Stimulated activated CD4-positive, alpha-beta T cell treated with anti-CD3 and anti-CD28 coated beads, Interleukin-4, amount 100 ng/mL, for 48 hours (primary cell): ENCODE measurements at places on chromosomes 7 and 10.

- no peak for DNase-seq
Measured at GRCh38 chr7:158107806-158108205, 479.8 kb downstream of the PTPRN2 start.

- no peak for DNase-seq
Measured at GRCh38 chr7:48365010-48365409, 193.8 kb downstream of the ABCA13 start.

DNA sequence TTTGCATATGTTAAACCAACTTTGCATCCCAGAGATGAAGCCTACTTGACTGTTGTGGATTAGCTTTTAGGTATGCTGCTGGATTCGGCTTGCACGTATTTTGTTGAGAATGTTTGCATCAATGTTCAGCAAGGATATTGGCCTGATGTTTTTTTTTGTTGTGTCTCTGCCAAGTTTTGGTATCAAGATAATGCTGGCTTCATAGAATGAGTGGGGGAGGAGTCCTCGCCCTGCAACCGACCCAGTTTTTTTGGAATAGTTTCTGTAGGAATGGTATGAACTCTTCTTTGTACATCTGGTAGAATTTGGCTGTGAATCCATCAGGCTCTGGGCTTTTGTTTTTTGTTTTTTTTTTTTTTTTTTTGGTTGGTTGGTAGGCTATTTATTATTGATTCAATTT lies 147.9 kb downstream of the AHR start:
- DNase-seq, result no peak

DNA sequence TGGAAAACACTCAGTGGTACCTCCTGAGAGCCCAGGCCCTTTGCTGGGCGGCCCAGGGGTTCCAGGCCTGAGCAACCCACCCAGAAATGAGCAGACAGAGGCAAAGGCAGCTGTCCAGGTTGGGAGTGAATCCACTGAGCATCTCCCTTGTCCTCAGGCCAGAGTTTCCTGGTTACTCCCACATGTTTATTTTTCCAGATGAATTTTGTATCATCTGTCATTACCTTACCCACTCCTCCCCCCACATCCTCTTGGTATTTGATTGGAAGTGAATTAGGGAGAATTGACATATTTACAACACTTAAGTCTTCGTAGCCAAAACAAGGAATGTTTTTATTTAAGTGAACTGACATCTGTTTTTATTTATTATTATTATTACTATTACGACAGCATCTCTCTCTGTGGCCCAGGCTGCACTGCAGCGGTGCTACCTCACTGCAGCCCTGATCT lies 13.2 kb upstream of the LMBR1 start:
- no peak for DNase-seq

DNA sequence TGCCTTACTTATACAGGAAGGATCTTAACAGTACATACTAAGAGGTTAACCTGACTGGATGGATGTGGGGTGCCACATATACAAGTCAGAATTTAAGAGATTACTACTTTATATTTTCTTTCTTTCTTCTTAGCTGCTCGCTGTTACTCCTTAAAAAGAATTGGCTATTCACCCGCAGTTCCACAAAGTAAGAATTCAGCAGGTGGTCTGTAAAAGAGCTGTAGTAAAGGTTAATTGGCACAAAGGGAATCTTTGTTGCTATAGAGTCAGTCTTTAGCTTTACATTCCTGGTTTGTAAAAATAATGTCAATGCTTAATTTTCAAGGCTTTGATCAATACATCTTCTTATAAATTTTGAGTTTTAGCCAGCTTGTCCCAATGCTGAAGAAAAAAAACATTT lies 43.2 kb downstream of the RALA start:
- DNase-seq, result no peak

- no peak for DNase-seq
Measured at GRCh38 chr7:106515321-106515720, 145.6 kb downstream of the CCDC71L start.

DNA sequence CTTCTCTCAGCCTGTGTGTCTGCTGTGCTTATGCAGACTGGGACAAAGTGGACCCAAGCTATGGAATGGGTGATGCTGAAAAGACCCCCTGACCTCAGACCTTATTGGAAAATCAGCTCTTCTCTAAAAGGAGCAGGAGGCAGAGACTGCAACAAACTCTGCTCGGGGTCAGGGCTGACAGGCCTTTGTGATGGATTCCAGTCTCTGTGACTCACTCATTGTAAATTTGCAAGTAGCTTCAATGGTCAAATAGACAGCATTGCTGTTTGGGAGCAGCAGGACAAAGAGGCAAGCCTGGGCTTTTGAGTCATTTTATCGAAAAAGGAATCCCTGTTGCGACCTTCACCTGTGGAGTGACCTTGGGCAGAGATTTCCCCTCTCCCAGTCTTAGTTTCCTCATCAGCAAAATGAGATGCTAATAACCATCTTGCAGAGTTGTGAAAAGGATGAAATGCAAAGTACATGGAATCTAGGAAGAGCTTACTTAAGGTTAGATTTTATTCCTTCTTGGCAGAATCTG lies 26.1 kb upstream of the GPR26 start:
- no peak for DNase-seq

GRCh38 chr7:898855-899681 lies 22.7 kb downstream of the GET4 start:
- DNase-seq, result no peak

DNA sequence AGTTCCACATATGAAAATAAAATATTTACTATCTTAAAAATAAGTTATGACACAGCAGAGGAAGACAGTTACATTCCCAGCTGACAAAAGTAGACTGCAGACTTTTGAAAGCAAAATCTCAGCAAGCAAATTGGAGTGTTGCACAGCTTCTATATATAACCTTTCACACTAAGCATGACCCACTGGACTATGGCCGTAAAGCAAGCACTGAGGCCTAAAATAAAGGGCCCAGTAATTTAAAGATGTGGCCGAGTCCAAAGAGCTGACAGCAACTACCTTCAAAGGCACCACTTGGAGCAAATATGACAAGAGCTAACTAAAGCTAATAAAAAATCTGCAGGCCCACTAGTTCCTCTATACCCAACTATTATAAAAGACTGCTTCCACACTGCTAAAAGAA lies 6.5 kb downstream of the GDI2 start:
- no peak for DNase-seq

- DNase-seq, result no peak
Measured at GRCh38 chr7:130493275-130493873, 1.5 kb downstream of the MEST start.

- DNase-seq, result no peak
Measured at GRCh38 chr10:114523876-114524275, 119.6 kb upstream of the AFAP1L2 start.

DNA sequence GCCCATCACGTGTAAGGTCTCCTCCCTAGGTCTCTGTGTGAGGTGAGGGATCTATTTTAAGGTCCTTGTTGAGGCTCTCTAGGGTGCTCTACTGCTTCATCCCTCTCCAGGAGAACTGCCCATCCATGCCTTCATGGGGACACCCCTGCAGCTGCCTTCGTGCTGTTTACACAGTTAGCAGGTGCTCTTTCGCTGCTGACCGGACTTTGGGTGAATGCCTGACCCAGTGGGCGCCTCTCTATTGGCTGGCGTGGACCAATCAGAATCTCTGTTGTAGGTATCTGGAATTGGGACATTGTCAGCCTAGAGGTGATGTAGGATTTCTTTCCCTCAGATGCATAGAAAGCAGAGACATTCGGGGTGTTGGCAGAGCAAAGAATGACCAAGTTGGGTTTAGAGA lies 38.7 kb upstream of the HMX3 start:
- DNase-seq, result no peak

GRCh38 chr7:38186593-38187314 lies 8.7 kb downstream of the STARD3NL start:
- DNase-seq, result no peak

- DNase-seq, result no peak
Measured at GRCh38 chr7:93310346-93310745, 78.2 kb downstream of the VPS50 start.

DNA sequence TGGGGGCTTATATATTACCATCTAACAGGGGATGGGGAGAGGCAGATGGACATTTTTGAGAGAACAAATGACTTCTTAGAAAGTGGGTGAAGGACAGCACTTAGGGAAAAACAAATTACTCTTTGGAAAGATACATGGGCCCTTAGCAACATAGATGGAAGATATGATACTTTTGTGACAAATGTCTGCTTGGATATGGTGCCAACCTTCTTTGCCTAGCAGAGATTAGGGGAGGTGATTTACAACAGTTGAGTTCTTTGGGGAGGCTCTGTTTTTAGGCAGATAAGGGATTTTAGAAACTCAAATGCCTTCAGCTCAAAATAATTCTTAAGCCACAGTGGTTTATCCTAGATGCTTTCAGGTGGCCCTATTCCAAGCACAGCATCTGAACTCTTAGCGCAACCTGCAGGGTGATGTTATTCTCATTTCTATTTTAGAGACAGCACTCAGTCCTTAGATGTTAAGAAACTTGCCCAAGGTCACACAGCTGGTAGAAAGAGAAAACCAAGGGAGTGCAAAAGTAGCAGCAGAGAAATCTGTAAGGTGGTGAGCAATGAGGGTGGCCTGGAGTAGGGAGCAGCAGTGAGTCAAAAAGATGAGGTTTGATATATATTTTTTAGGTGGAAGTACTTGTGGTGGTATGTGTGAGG lies 75.1 kb upstream of the KMT2E start:
- no peak for DNase-seq

DNA sequence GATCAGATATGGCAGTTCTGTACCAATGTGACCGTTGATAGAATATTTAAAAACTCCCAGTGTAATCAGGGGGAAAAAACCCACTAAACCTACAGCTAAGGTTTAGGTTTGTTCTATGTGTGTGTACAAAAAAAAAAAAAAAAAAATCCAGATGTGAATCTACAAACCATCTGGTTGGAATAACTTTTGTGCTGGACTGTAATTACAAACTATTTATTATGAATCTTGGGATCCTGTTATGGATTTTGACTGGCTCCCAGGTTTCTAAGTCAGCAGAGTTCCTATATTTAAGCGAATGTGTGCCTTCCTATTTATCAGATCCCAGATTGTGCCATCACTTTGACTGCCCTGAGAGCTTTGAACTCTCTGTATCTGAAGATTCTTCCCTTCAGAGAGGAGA lies 29.1 kb downstream of the BMPER start:
- no peak for DNase-seq

- no peak for DNase-seq
Measured at GRCh38 chr7:30771880-30772425, 736 bp downstream of the MINDY4 start.

- peak; percentile 28 for DNase-seq
Measured at GRCh38 chr10:119341459-119342301, 134.3 kb downstream of the GRK5 start.

DNA sequence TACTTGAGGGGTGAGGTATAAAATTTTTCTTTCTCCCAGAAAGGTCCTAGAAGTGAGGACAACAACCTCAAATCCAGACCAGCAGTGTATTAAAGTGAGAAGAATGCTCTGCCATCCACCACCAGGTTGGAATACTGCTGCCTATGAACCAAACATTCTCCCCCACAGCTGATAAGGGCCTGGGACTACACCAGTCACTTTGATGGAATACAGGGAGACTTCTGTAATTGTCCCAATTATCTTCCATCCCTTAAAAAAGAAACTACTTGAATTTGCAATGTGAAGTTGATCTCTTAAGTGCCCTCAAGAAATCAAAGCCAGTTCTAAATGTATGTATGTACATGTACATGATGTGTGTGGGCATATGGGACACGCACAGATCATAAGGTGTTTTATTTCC lies 3.0 kb downstream of the TBX20 start:
- DNase-seq, result no peak

- DNase-seq, result no peak
Measured at GRCh38 chr7:154743206-154743605, 259.7 kb downstream of the PAXIP1 start.

- no peak for DNase-seq
Measured at GRCh38 chr10:89426230-89426868, 12.0 kb downstream of the IFIT5 start.

- no peak for DNase-seq
Measured at GRCh38 chr10:58887474-58887873, 289.0 kb upstream of the PHYHIPL start.

DNA sequence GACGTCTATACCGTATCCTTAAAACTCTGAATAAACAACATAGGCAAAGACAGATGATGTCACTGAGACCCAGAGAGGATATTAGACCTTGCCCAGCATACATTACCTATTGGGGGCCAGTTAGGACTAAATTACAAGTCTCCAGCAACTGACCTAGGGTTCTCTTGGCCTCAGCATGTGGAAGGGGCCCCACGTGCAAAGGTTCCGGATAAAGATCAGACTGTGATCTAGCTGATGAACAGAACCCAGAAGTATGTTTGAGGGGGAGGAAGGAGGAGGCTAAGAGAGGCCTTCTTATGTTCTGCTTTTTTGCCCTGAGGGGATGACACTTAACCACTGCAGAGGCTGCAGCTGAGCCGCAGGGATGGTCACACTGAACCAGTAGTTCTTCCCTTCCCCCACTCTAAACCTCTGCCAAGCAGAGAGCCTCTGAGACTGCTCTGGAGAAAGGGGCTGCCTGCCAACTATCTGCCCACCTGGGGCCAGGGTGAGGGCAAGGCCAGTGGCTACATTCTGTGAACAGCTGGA lies 24.0 kb upstream of the KMT2C start:
- no peak for DNase-seq

GRCh38 chr7:120180221-120180620 lies 92.8 kb upstream of the KCND2 start:
- no peak for DNase-seq

DNA sequence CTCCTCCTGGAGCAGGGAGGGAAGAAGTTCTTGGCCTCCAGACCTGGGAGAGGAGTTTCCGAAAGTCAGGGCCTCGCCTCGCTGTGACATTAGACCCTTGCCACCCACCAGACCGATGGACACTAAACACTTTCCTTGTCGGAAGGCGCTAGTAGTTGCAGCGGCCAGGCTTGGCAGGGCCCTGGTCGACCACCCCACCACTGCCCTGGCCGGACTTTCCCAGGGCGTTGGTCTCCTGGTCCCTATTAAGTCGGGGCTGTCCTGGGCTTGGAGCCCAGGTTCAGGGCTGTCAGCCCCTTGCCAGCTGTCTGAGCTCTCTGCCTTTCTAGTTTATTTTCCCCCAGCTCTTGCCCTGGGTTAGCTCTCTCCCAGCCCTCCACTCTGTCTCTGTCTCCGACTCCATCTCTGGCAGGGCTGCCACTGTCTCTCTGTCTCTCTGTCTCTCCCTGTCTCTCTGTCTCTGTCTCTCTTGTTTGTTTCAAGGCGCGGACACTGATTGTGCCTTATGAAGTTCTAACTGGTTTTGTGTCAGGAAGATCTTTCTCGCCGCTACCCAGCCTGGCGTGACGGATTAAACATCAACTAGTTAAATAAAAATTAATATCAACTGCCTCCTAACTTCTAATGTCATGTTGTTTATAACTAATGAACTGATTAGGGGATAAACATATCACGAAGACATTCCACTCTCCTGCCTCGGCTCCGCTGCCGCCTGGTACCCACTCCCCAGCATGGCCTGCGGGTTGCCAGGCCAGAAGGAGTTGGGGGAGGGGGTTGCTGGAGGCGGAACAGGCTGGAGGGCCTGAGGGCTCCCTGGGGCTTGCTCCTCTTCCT lies 13.8 kb upstream of the PAX2 start:
- no peak for DNase-seq

GRCh38 chr10:57964351-57964750 lies 303.3 kb downstream of the IPMK start:
- DNase-seq, result no peak
